Activated naive CD4-positive, alpha-beta T cell (primary cell): ENCODE measurements at places on chromosomes 5 and 9.

- DNase-seq = no peak
Observed at GRCh38 chr9:132423503-132423902, 13.5 kb downstream of the CFAP77 start.

DNA sequence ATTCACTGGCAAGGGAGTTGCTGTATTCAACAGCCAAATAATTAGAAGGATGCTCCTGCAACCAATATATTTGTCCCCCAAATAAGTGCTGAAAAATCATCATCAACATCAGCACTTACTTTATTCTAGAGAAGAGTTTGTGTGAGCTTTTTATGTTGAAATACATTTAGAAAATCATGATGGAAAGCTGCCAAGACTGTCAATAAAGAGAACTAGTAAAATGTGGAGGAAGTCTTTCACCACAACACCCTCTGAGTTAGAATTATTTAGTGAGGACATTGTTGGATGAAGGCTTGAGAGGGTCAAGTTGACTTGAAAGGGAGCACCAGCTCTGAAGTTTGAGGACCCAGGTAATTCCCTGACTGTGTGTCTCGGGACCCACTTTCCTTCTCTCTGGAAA lies 100.2 kb upstream of the TBCA start:
- DNase-seq = no peak

DNA sequence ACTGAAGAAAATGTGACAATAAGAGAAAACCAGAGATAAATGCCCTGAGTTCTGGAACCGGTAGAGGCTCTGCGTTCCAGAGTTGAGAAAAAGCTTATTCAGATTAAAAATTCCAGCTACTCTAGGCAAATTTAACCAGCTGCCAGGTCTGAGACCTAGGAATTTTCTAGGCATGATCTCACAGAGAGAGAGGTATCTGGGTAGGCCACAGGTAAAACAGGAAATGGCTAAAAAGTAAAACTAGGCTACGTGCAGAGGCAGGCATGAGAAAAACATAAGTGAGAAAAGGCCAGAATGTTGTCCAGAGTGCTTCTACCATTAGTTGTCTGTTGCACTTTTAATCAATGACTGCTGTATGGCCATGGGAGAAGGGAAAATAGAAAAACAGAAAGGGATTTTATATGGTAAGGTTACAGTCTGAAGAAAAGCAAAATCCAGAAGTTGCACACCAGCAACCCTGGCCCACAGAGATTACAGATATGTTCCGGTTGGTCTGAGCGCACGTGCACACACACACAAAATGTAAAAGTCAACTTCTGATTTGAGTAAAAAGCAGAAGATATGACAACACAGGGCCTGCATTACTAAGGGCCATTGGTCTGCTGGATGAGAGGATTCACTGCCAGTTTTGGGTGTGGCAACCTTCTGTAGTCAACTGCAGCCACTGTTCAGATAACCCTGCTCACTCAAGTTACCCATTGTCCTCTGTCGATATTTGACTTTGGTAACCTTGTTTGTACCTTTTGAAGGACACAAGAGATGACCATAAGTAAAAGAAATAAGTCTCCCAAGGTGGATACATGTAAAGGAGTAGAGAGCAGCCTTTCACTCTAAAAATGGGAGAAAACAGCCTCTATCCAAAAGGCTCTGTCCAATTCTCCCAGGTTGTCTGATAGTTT lies 266.0 kb downstream of the DTWD2 start:
- no peak for DNase-seq

DNA sequence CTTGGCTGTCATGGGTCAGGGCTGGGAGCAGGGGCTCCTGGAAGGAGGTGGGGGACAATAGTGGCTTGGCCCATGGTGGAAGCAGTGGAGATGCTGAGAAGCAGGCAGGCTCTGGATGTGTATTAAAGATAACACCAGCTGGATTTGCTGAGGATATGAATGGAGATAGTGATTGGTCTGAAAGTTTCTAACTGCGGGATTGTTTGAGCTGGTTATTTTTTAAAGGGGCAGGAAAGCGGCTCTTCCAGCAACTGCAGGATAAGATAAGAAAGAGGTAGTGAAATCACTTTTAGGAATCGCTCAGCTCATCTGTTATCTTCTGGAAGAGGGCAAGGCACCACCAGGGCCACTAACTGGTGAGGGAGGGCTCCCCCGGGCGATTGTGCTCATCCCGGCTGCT lies 125.5 kb downstream of the TENT4A start:
- no peak for DNase-seq

- DNase-seq = no peak
Observed at GRCh38 chr5:181164076-181164952, 16.9 kb downstream of the OR2V2 start.

DNA sequence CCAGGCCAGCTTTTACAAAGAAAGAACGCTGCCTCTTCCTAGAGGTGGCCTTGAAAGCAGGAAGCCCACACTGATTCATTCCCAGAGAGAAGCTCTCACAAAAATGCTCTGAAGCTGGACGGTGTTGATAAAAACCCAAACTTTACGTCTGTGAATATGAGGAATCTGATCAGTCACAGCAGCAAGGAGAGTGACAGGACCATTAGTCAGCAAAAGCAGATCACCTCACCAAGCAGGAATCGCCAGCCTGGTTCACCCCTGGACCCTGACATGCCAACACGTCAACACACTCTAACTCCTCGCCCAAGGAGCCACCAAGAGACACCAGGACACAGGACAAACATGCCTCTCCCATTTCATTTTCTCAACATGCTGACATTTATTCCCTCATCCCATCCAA lies 70.6 kb upstream of the ZNF622 start:
- no peak for DNase-seq

DNA sequence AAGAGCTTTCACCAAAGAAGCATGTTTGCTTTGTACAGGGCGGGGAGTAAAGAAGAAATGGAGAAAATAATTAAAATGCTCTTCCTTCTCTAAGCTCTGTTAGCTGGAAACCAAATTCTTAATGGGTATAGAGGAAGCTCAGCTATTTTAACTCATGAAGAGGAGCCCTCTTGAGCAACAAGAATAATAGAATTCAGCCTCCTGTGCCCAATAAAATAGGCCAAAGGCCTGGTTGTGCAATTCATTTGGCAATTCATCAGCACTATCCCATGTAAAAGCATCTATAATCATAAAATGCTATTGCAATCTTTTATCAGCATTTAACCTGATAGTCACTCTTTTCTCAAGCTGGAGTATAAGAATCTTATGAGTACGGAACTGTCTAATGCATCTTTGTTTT lies 133.6 kb upstream of the CDH6 start:
- DNase-seq = no peak

- no peak for DNase-seq
Observed at GRCh38 chr5:135307143-135307903, 91.7 kb downstream of the MACROH2A1 start.

GRCh38 chr5:77182367-77182766 lies 28.1 kb upstream of the PDE8B start:
- no peak for DNase-seq

- DNase-seq = no peak
Observed at GRCh38 chr9:71036501-71036900, 84.9 kb downstream of the TRPM3 start.

DNA sequence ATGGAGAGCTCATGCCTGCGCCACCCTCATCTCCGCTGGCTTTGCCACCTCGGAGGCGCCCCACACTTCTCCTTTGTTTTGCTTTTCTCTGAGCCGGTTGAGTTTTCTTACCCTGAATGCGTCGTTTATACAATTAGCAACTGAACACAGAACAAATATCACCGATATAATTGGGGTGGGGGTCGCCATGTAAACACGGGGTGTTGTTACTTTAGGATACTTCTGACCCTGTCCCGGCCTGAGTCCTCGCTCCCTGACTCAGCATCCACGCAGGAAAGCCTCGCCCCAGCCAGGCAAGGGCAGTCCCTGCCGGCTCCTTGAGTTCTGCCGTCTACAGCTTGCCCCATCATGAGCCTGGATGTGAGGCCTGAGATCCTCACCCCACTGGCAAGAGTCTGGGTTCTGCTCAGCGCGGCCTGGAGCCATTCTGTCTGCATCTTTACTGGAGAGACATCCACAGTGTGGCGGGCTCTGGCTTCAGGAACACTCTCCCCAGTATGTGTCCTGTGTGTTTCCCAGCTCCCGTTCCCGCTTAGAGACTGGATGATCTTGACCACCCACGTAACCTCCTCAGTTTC lies 5.5 kb downstream of the NKX2-5 start:
- no peak for DNase-seq

- DNase-seq = no peak
Observed at GRCh38 chr5:154562244-154562880, 84.3 kb upstream of the HAND1 start.

DNA sequence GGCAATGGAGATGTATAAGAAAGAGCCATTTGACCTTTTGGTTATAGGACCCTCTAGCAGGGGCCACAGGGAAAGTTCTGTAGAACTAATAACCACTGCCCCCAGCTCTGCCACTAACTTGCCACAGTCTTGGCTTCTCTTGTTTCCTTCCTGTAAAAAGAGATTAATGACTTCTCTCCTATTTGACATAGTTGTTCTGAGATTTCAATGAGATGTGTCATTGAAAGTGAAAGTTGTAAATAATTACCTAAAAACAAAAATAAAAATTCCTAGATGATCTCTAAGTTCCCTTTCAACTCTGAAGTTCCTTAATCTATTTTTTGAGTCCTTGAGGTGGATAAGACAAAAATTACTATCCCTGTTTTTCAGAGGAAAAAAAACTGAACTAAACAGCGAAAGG lies 1.4 kb upstream of the KIF12 start:
- DNase-seq = no peak

- no peak for DNase-seq
Observed at GRCh38 chr5:123699571-123699970, 187.6 kb downstream of the CSNK1G3 start.

- DNase-seq = no peak
Observed at GRCh38 chr5:1316588-1317340, 21.9 kb upstream of the TERT start.

GRCh38 chr5:77262697-77263096 lies 52.2 kb downstream of the PDE8B start:
- no peak for DNase-seq

- DNase-seq = no peak
Observed at GRCh38 chr5:56987171-56987570, 35.2 kb upstream of the MIER3 start.

- DNase-seq = no peak
Observed at GRCh38 chr9:76927540-76928240, 21.8 kb upstream of the PRUNE2 start.

DNA sequence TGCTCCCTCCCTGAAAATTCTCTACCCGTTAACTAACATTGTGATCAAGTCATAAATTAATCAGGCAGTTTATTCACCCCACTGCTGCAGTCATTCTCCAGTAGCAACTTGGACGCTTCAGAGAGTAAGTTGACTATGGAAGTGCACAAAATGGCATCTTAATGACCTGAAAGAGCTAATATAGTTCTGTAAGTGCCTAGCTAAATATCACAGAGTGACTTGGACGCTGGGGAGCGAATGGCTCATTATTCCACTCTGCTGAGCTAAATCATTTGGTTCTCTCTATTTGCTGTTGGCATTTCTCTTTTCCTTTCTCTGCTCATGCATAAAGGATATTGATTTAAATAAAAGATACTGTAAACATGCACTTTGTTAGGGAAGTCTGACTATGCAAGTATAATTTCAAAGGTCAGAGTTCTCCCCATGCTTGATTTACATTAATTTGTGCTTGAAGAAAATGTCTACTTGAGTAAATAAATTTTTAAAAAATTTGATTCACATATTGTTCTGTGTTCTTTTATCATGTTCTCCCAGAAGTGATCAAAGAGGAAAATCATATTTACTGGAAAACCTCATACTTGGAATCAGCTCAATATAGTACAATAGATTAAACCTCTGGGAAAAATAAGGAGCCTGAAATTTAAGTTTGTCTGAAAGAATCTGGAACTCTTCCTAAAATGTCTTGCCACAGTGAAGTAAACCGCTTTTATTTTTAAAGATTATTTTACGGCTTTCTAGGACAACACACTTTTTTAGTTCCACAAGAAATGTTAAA lies 169.5 kb upstream of the HAPLN1 start:
- no peak for DNase-seq

GRCh38 chr5:54838843-54839242 lies 146.6 kb downstream of the ESM1 start:
- no peak for DNase-seq

DNA sequence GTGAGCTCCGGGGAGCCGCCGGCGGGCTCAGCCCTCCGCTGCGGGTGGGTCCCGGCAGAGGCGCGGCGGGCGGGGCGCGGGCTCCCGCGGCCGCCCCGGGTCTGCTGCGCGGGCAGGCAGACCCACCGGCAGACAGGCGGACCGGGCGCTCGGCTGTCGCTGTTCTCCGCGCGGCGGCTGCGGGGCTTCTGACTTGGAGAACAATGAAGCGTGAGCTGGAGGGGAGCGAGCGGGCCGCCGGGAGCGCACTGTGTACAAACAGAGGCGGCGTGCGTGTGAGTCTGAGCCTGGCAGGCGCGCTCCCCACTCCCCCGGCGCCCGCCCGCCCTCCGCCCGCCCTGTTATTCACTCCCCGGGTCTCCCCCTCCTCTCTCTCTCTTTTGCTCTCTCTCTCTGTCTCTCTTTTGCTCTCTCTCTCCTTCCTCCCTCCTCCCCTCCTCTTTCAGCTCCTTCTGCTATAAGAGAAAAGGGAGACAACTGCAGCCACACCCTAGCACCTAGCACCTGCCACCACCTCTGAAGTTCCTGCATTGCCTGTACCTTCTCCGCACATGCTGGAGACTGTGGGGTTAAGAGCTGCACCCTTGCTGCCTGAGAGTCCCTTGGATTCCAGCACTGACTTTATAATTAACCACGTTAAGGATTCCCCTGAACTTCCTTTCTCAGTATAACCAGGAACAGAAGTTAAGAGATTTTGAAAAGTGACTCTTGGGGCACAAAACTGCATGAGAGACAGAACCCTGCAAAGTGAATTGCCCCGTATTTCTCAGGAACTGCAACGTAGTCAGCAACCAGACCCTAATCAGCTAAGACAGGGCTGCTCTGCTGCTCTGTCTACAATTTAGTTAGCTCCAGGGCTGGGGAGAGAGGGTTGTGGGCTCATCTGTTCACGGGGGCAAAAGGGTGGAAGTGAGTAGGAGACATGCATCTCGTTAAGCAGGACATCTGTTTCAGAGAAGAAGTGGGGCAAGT lies at the start of gene EDIL3:
EDIL3 (minus strand) TSS at position 277 of the 972 bp plus-strand sequence. CDS start 506 bp downstream, outside the sequence.
- DNase-seq = no peak

DNA sequence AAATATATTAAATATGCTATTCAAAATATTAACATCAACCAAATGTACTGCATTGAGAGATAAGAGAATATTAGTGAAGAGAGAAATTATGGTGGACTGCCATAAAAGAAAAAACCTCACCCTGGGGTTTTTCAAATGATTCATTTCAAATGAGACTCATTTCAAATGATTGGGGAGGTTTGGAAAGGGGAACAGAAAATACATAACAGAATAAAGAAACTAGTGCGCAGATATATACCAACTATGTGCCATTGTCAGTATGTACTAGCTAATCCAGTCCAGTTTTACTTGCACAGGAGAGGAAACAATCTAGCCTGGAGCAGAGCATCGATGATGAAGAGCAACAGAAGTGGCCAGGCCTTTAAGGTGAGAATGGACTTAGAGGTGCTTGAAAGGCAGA lies 651.6 kb upstream of the RORB start:
- DNase-seq = no peak

DNA sequence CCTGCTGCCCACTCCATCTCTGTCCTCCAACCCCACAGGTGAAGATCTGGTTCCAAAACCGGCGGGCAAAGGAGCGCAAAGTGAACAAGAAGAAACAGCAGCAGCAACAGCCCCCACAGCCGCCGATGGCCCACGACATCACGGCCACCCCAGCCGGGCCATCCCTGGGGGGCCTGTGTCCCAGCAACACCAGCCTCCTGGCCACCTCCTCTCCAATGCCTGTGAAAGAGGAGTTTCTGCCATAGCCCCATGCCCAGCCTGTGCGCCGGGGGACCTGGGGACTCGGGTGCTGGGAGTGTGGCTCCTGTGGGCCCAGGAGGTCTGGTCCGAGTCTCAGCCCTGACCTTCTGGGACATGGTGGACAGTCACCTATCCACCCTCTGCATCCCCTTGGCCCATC lies 6.4 kb upstream of the SLC6A7 start:
- DNase-seq = no peak
